ENCODE measurements at places on chromosomes 3 and 15.

DNA sequence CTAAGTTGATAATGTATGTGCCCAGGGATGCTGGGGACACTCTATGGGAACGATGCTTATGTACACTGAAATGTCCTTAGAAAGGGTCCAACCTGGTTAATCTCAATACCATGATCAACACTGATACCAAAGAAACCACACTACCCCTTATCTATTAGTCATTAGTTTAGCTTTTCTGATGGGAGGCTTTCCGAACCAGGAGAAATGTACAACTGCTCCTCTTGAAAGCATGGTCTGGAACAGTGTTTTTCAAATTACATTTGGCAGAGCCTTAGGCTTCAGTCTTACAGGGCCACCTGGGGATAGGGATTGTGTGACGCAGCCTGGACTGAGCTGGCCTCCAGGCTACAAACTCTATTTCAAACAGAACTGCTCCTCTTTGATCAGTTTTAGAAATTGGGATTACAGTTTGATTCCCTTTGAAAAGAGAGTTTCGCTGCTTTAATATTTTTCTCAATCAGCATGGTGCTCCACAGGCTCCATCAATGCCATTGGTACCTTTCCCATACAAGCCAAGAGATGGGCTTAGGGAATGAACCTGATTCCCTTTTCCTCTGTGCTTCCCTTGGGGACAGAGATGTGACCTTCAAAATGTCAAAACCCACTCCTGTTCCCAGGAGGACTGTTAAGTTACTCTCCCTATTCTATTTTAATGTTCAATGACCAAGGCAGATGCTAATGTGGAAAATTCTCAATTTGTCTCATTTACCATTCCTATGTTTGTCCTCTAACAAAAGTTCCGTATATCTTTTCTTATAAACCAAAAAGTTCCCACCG lies 296.0 kb upstream of the ADAMTS9 start:
- no peak for DNase-seq

GRCh38 chr3:165521131-165521871 lies 315.9 kb downstream of the BCHE start:
- no peak for DNase-seq

DNA sequence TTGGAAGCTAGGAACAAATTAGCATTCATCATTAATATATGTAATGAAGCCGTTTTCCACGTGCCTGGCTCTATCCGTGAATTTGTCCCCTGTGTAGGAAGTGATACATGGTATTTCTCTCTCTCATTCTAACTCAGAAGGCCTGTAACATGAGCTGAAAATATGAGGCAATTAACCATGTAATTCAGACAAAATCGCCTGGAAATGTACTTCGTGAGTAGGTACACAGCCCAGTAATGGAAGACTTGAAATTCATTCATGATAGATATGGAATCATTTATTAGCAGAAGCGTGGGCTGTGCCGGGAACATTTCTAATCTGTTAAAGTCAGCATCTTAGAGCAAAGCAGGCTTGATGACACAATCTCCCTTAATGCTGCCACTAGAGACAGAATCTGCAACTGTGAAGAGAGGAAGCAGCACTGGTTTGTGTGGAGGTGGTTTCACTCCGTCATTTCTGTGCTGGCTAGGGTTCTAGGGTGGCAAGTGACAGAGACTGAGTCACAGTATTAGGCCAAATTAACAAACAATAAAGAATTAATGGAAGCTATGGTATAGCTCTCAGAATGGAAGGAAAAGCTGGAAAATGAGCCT lies 225.0 kb upstream of the PROK2 start:
- peak; percentile 71 for DNase-seq

DNA sequence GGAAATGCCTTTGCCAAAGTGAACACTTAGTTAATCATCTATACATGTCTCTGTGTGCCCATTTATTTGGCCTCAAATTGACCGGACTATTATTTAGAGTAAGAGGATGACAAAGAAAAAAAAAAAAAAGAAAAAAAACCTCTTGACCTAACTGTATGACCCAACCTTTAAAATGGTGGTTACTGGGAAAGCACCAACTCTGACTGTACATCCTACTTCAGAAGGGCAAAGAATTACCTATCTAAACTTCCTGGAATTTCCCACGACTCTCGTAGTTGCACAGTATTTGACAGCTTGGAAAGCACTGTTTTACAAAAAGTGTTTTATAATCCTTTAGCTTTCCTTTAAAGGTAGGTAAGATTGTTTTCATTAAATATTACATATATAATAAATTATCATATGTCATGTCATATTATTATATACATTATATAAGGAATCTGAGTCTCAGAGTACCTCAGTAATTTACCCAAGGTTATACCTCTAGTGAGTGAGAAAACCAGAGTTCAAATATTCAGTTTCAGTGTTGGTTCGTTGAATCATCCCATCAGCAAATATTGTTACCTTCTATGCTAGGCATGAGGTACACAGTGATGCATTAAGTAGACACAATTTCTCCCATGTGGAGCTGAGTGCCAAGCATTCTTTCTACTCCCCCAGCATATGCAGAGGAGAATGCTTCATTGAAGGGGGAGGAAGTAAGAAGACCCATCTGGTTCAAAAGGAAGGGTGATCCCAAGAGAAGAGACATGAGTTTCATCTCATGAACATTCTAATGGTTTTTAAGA lies 5.0 kb downstream of the BCL2A1 start:
- no peak for DNase-seq

- DNase-seq, result no peak
Measured at GRCh38 chr3:108599677-108600409, 10.3 kb downstream of the DZIP3 start.

DNA sequence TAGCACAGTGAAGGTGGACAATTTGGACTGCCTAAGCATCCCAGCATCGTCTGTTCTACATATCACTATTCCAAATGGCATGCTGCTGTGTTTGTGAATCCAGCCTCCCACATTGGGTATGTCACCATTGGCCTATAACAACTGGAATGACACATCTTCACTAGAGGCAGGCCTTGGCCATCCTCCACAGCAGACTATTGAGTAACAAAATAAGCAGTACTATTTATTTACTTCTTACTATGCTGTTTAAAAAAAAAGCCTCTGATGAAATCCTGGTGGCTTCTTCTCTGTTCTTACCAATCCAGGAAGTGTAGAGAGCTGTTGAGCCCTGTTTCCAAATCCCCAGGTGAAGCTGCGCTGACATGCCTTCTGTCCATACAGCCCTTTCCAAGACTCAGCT lies 30.6 kb upstream of the CERS3 start:
- DNase-seq, result no peak

DNA sequence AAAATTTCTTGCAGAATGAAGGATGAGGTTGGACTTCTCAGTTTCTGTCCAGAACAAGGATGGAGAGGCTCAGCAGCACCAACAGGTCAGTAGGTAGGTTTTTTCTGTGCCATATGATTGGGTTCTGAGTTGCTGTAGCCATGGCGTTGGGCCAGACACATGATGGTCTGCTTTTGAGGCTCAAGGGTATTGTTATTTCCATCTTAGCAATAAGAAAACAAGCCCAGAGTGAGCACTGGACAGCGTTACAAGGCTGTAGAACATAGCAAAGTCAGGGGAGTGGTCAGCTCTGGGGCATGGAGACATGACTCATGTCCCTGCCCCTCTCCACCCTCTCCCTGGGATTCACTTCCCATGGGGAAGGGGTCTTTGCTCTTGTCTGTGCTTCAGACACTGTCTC lies 137.6 kb upstream of the TOPAZ1 start:
- DNase-seq, result no peak

DNA sequence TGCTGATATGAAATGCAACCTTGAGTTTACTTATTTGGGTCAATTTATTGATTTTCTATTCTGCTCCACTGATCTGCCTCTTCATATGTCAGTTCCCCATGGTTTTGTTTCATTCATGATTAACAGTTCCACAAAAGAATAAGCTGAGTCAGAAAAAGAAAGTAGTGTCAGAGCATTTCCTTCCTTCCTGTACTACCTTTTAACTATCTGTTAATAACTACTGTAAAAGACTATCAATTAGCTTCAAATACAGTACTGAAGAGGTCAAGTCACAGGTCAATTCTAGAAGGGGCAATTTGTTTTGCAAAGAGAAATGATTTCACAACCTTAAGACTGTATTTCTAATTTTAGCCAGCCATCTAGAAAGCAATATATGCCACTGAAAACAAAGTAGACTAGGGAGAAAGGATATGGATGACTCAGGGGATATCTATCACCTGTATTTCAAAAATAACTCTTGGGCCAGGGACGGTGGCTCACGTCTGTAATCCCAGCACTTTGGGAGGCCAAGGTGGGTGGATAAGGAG lies 129.5 kb downstream of the TFDP2 start:
- DNase-seq, result no peak

GRCh38 chr15:58459560-58459959 lies 27.8 kb downstream of the LIPC start:
- no peak for DNase-seq
